Mesenchymal stem cell (in vitro differentiated cells and primary cell): ENCODE measurements at places on chromosomes 11 and 22.

GRCh38 chr22:31753005-31753633, 700 bp upstream of the DEPDC5 start:
- H3K27me3 ChIP-seq: no peaks in the 10 kb centered on the region
- H3K4me1 ChIP-seq: peaks cover 12% of the 10 kb centered on the region
- DNase-seq: peak; percentile 46
- peak overlapping the region; percentile 88 for H3K4me3 ChIP-seq
- peak overlapping the region; percentile 96 for H3K27ac ChIP-seq
- no peaks in the 10 kb centered on the region for H3K36me3 ChIP-seq

DNA sequence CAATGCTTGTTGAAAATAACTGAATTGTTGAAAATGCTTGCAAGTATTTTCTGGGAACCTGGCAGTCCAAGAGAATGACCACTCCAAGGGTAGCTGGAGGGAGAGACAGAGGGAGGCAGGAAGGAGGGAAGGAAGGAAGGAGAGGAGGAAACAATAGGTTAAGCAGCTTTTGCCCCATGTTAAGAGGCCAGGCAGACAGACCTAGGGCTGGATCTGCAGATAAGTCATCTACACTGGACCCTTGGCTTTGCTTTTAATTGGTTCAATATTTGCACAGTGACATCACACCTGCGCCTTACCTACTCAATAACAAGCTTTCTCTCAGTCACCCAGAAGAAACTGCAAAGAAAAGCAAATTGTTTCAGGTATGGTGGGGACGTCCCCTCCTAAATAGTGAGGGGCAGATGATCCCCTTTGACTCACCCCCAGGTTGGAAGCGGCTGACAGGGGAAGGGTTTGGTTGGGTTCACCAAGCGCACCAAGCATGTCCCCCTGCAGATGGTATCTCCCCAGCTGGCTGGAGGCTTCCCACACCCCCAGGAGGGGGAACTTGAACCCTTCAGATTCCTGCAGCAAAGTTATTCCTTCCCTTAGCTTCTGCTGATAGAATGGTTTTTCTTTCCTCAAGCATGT, 24.3 kb downstream of the MYH9 start:
- no peak overlapping the region for H3K4me3 ChIP-seq
- peaks cover 76% of the 10 kb centered on the region for H3K4me1 ChIP-seq
- peaks cover 44% of the 10 kb centered on the region for H3K36me3 ChIP-seq
- H3K27ac ChIP-seq: peak overlapping the region; percentile 90

- DNase-seq: no peak
- H3K27me3 ChIP-seq: no peaks in the 10 kb centered on the region
- peaks cover 7% of the 10 kb centered on the region for H3K4me1 ChIP-seq
- no peaks in the 10 kb centered on the region for H3K36me3 ChIP-seq
- H3K27ac ChIP-seq: no peak overlapping the region
These were observed 105.1 kb downstream of the RRAS2 start for GRCh38 chr11:14253840-14254239.

GRCh38 chr11:44964526-44965209, 14.0 kb upstream of the TP53I11 start:
- DNase-seq: no peak
- H3K4me3 ChIP-seq: no peak overlapping the region
- no peak overlapping the region for H3K27ac ChIP-seq
- H3K36me3 ChIP-seq: no peaks in the 10 kb centered on the region
- peaks cover 6% of the 10 kb centered on the region for H3K4me1 ChIP-seq

- H3K4me3 ChIP-seq: no peak overlapping the region
- peaks cover 59% of the 10 kb centered on the region for H3K27me3 ChIP-seq
- no peak overlapping the region for H3K27ac ChIP-seq
- DNase-seq: no peak
These were observed 76.0 kb downstream of the TRIM29 start for GRCh38 chr11:120061761-120062560.

GRCh38 chr22:36528795-36529751, at the start of gene EIF3D:
EIF3D (minus strand) TSS chr22:36529166; CDS start chr22:36526121, 3,045 bp downstream.
- H3K27ac ChIP-seq: peak within 1 kb of the TSS; percentile 95
- peaks cover 32% of the 10 kb centered on the region for H3K36me3 ChIP-seq
- DNase-seq: peak; percentile 99
- H3K27me3 ChIP-seq: no peaks in the 10 kb centered on the region
- H3K4me3 ChIP-seq: peak within 1 kb of the TSS; percentile 89

GRCh38 chr11:105443623-105444022, 166.2 kb upstream of the GRIA4 start:
- no peaks in the 10 kb centered on the region for H3K4me1 ChIP-seq
- no peak overlapping the region for H3K4me3 ChIP-seq
- no peak for DNase-seq
- H3K27ac ChIP-seq: no peak overlapping the region
- no peaks in the 10 kb centered on the region for H3K27me3 ChIP-seq
- H3K36me3 ChIP-seq: no peaks in the 10 kb centered on the region

- peaks cover 3% of the 10 kb centered on the region for H3K4me1 ChIP-seq
- peaks cover 7% of the 10 kb centered on the region for H3K27me3 ChIP-seq
- no peak for DNase-seq
- no peak overlapping the region for H3K4me3 ChIP-seq
- no peaks in the 10 kb centered on the region for H3K36me3 ChIP-seq
- no peak overlapping the region for H3K27ac ChIP-seq
These were observed 17.7 kb downstream of the GGTLC2 start for GRCh38 chr22:22662095-22662494.

GRCh38 chr22:46362934-46363515, 27.5 kb downstream of the TRMU start:
- H3K4me1 ChIP-seq: peaks cover 9% of the 10 kb centered on the region
- peaks cover 49% of the 10 kb centered on the region for H3K27me3 ChIP-seq
- H3K27ac ChIP-seq: no peak overlapping the region
- H3K4me3 ChIP-seq: no peak overlapping the region

DNA sequence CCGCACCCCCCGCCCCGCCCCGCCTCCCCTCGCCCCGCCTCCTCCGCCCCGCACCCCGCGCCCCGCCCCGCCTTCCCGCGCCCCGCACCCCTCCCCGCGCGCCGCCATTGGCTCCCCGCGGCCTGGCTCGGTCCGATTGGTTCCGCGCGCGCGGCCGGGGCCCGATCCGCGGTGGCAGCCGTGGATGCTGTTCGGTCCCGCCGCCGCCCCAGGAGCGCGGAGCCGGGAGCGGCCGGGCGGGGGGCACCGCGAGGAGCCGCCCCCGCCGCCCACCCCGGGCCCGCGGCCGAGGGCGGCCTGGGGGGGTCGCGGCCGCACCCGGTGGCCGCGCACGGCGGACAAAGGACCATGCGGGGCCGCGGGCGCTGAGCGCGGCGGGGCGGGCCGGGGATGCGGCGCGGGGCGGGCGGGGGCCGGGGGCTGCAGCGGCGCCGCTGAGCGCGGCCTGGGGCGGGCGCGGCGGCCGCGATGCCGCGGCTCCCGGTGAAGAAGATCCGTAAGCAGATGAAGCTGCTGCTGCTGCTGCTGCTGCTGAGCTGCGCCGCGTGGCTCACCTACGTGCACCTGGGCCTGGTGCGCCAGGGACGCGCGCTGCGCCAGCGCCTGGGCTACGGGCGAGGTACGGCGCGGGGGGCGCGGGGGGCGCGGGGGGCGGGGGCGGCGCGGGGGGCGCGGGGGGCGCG, at the start of gene B4GALNT4:
TSS of gene B4GALNT4 (plus strand) at position 164 of the 683 bp plus-strand sequence. CDS start at position 469, 305 bp downstream.
- peaks cover 4% of the 10 kb centered on the region for H3K27me3 ChIP-seq
- no peak within 1 kb of the TSS for H3K27ac ChIP-seq
- peak; percentile 59 for DNase-seq
- no peaks in the 10 kb centered on the region for H3K36me3 ChIP-seq
- H3K4me1 ChIP-seq: peaks cover 32% of the 10 kb centered on the region

- H3K36me3 ChIP-seq: no peaks in the 10 kb centered on the region
- no peaks in the 10 kb centered on the region for H3K4me1 ChIP-seq
- no peaks in the 10 kb centered on the region for H3K27me3 ChIP-seq
- DNase-seq: no peak
These were observed 263.3 kb downstream of the ETS1 start for GRCh38 chr11:128324051-128324481.

DNA sequence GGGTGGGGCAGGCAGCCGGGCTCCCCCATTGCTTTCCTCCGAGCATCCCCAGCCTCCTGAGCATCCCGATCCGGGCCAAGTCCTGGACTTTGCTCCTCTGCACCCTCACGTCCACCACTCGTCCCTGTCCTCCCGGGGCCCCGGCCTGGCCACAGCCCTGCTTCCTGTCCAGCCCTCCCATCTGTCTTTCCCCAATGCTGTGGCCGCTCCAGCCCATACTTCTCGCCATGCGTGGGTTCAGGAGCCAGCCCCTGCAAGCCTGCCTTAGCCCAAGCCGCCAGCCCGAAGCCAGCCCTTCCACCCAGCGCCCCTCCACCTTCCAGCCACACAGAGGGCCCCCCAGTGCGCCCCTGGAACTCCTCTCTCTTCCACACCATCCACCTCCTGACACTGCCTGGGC, 23.8 kb downstream of the MRPL23 start:
- no peaks in the 10 kb centered on the region for H3K27me3 ChIP-seq
- no peaks in the 10 kb centered on the region for H3K4me1 ChIP-seq
- H3K4me3 ChIP-seq: no peak overlapping the region
- no peak overlapping the region for H3K27ac ChIP-seq

DNA sequence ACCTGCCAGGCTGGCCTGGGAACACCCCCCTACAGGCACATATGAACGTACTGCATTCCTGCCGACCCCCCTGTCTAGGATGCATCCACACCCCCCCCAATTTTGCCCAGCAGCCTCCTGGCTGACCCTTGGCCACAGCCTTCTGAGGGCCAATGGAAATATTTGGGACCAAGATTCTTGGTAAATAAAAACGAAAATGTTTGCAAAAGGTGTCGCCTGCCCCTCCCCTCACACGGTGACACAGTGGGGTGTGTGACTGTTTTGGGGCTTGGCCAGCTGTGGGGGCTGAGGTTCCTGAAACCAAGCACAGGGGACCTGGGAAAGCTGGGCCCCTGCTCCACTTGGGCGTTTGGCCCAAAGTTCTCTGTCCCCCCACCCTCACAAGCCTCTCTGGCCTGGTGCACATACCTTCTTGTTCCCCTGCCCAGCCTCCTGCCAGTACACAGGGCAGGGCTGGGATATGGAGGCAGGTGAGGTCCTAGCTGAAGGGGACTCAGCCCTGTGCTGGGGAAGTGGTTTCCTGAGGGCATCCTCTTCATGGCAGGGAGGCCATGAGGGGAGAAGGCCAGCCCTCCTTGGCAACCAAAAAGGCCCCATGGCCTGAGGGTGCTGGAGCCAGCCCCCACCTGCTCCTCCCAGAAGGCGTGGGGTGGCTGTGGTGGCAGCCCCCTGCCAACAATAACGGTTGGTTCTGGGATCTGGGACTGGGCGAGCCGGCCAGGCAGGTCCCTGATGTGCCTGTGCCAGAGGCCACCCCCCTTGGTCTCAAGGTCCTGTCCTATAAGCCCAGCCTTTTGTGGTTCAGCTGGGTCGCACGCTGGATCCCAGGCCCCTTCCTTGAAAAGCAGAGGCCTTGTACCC, 2.1 kb upstream of the CRACR2B start:
- H3K27ac ChIP-seq: no peak overlapping the region
- no peak for DNase-seq
- H3K36me3 ChIP-seq: peaks cover 48% of the 10 kb centered on the region
- H3K4me1 ChIP-seq: peaks cover 67% of the 10 kb centered on the region
- no peaks in the 10 kb centered on the region for H3K27me3 ChIP-seq
- H3K4me3 ChIP-seq: no peak overlapping the region

GRCh38 chr11:43135966-43136534, 175.7 kb upstream of the API5 start:
- no peaks in the 10 kb centered on the region for H3K4me1 ChIP-seq
- H3K36me3 ChIP-seq: no peaks in the 10 kb centered on the region
- no peaks in the 10 kb centered on the region for H3K27me3 ChIP-seq
- no peak overlapping the region for H3K4me3 ChIP-seq
- no peak overlapping the region for H3K27ac ChIP-seq

DNA sequence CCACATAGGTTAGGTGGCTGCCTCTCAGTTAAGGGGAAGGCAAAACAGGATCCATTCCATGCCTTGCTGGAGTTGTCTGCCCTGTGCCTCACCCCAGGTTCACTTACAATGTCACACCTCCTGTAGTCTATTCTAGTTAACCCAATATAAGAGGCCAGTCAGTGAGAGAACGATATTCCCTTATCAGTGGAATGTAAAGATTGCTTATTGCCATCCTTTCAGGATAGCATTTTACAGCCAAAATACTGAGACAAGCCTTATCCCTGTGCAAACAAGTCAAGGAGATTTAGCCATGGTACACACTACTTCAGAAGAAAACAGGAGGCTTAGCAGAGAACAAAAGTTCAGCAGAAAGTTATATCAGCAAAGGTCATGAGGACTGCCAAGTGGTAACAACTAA, 5.5 kb downstream of the CYP2R1 start:
- no peak overlapping the region for H3K4me3 ChIP-seq
- H3K36me3 ChIP-seq: no peaks in the 10 kb centered on the region
- DNase-seq: no peak
- no peak overlapping the region for H3K27ac ChIP-seq
